ENCODE measurements at places on chromosomes 4 and X.

- no peak for DNase-seq
These were observed 583.9 kb downstream of the KCTD8 start for GRCh38 chr4:43864616-43865146.

GRCh38 chr4:3364199-3364598 is 71.4 kb downstream of the RGS12 start:
- no peak for DNase-seq

DNA sequence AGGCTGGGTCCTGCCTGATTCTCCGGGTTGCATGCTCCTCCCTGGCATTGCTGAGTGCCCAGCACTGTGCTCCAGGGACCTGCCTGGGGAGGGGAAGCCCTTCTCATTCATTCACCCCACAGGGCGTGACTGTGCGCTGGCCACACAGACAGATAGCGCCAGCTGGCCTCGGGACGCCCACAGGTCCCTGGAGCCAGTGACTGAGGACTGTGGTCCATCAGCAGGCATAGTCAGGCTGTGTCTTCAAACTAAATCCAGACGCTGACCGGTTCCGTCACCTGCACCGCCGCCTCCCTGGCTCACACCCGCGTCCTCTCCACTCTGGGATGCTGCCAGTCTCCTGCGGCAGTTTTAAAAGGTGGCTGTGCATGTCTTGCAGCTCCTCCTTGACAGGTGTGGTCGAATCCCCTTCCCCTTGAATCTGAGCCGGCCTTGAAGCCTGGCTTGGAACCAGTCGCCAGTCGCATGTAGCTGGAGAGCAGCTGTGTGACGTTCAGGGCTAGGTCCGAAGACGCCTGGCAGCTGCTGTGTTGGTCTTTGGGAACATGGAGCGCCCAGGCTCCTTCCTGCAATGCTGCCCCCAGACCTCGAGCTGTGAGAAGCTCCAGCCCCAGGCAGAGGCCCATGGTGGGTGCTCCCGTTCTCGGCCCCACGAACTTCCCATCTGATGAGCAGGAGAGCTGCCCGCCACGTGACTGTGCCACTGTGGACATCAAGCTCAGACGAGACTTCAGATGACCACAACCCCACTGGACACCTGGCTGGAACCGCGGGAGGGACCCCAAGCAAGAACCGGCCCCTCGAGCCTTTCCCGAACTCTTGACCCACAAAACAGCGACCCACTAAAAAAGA is 94.1 kb downstream of the ADRA2C start:
- DNase-seq = no peak

DNA sequence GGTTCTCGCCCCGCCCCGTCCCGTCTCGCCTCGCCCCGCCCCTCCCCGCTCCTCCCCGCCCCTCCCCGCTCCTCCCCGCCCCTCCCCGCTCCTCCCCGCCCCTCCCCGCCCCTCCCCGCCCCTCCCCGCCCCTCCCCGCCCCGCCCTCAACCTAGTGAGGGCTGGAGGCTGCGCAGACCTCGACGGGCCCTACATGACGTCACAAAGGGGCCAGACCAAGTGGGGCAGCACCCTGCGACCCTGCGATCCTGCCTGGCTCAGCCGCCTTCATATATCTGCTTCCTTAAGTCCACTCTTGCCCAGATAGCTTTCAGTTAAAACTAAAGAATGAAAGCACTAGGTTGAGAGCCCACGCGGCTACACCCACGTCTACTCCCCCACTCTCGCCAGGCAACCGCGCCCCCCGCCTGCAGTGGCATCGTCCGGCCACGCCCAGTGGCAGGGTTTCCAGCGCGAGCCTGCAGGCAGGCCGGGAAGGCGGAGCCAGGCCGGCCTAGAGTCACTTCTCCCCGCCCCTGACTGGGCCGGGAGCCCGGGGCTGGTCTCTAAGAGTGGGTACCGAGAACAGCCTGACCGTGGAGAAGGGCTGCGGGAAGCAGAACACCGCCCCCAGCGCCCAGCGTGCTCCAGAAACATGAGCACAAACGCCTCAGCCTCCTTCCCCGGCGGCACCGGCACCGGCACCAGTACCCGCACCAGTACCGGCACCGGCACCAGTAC is 1.5 kb upstream of the MAOA start:
- DNase-seq = peak; percentile 94

DNA sequence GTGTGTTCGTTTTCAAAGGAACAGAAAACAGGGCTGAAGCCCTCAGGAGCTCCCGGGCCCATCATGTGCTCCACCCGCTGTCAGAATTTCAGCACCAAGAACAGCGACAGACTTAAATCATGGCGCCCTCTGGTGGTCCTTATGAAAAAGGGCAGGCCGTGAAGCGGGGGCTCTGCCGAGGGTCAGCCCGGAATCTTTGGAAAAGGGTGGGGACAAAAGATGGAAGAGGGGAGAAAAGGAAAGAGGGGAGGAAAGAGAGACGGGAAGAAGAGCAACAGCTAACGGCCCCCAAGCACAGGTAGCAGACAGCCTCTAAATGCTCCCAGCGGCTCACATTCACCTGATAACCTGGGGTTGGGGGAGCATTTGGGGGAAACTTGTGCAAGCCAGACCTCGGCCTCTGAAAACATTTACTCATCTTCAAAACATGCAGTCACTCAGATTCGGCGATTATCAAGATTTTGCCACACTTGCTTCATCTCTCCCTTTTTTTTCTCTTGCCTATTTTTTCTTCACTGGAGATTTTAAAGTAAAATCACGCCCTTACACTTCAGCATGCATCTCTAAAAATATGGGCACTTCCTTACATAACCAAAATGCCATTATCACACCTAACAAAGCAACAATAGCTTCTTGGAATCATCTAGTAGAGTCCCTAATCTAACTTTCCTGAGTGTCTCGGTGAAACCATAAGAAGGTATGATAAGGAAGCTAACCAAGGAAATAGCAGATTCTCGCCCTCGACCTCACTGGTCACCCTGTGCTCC is 28.1 kb upstream of the MAN2B2 start:
- DNase-seq = peak; percentile 72

- DNase-seq = no peak
These were observed 638.9 kb upstream of the AGA start for GRCh38 chr4:178081176-178081575.

DNA sequence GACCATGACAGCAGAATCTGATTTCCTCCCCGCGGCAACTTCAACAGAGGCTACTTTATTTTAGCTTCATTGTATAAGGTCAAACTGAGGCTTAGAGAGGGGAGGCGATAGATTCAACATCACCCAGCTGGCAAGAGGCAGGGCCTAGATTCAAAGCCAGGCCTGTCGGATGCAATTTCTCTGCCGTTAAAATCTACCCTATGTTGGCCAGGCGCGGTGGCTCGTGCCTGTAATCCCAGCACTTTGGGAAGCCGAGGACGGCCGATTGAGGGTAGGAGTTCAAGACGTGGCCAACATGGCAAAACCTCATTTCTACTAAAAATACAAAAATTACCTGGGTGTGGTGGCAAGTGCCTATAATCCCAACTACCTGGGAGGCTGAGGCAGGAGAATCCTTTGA is 182.2 kb downstream of the BCOR start:
- no peak for DNase-seq

Data from ecto neural progenitor cell (in vitro differentiated cells).